Right renal pelvis (tissue), 4 donors: ENCODE measurements at places on chromosomes 6 and 20.

DNA sequence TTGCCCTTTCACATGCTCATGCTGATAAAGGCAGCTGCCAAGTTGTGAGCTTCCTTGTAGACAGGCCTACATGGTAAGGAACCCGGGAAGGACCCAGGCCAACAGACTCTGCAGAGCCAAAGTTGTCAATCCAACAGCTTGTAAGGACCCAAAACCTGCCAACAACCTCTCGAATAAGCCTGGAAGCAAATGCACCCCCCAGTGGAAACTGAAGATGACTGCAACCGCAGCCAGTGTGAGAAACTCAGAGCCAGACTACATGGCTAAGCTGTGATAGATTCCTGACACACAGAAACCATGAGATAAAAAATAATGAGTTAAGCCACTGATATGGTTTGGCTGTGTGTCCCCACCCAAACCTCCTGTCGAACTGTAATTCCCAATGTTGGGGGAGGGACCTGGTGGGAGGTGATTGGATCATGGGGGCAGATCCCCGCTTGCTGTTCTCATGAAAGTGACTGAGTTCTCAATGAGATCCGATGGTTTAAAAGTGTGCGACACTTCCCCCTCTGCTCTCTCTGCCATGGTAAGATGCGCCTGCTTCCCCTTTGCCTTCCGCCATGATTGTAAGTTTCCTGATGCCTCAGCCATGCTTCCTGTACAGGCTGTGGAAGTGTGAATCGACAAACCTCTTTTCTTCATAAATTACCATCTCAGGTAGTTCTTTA is 18.8 kb upstream of the CLPSL2 start:
- DNase-seq = no peak

DNA sequence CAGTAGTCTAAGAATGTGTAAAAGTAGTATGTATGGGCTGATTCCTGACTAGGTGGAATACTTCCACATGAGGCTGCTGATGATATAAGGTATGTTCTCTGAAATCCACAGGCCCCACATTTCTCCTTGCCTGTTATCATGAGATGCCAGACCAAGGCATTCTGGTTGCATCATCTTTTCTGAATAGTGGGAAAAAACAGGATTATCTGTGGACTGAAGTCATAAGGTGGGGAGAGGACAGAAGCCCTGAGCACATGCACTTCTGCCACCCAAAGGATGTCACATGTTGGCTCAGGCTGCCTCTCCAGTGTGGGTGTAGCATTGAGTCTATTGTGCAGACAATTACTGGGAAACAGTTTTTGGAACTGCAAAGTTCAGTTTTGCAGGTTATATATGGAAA is 184.5 kb upstream of the RAB32 start:
- no peak for DNase-seq

GRCh38 chr20:63807654-63808053 is 23.4 kb downstream of the ZBTB46 start:
- no peak for DNase-seq

DNA sequence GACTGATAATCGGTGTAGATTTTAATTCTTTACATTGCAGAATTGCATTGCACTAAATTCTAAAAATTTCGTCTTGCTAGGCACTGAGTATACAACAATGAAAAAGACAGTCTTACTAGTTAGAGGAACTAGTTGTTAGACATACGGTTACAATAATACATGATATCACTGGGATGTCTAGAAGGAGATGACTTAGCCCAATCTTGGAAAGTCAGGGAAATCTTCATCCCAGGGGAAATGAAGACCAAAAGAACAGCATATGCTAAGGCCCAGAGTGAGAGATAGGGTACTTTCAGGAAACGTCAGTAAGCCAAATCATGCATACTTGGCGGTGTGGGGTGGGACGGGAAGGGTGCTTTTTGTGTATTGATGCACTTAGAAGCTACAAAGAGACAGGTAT is 901 bp downstream of the CEP57L1 start:
- DNase-seq = no peak

DNA sequence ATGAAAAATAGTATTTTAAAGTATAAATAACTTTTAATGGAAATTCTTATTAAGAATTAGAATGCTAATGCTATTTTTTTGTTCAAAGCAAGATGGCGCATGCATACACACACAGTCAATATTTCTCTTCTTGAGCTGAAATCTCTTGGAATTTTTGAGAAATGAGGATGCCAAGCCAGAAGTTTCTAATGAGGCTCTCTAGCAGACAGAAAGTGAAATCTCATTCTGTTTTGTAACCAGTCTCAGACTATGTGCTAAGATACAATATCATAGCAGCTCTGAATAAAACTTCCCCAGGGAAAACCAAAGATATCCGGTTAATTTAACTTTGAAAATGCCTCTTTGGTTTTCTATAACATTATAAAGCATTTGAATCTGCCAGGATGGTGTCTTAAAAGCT is 97.2 kb upstream of the HDAC2 start:
- DNase-seq = no peak

- DNase-seq = no peak
Observed at GRCh38 chr6:39057251-39058155, 8.9 kb downstream of the GLP1R start.

DNA sequence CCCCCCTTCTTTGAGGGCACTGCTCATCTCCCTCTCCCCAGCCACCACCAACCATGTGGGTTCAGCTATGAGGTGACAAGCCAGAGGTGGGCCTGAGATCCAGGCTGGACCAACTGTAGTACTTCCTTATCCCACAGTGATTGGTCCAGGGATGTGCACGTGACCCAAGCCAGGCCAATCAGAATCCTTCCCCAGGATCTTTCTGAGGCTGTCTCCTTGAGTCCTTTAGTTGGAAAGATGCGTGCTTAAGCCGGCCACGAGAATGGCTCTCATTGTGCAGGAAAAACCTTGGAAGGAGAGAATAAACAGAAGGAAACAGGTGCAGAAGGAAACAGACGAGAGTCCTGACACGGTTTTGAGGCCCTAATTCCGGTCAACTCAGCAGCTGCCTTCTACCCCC is 39.2 kb downstream of the ZC3H12D start:
- DNase-seq = no peak

DNA sequence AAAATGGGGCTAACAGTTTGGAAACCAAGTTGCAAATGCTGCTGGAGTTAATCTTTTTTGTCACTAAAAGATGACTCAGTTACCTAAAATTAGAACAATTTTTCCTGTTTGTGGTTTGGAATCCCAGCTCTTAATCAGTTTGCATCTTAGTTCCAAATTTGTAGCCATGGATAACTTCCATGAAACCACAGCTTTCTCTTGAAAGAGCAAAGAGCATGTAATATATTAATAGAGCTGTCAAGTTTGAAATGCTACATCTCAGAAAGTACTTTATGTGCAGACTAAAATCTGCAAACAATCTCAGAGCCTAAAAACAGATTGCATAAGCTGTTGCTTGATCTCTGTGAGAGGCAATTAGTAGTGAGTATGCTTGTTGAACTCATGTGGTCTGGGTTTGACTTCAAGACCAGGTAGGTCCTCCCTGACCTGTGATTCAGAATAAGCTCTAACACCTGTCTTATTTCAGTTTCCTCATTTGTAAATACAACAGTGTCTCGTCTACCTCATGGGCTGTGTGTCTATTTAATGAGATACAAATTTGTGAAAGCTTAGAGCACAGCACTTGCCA is 23.5 kb downstream of the DHX35 start:
- DNase-seq = no peak

GRCh38 chr20:33299111-33299603 is 16.1 kb downstream of the BPIFB1 start:
- DNase-seq = peak; percentile 38

GRCh38 chr6:44495036-44495901 is 107.8 kb downstream of the CDC5L start:
- DNase-seq = no peak

GRCh38 chr20:13139459-13140150 is 81.5 kb upstream of the ISM1 start:
- no peak for DNase-seq

GRCh38 chr6:39947611-39948068 is 13.4 kb upstream of the MOCS1 start:
- DNase-seq = no peak

DNA sequence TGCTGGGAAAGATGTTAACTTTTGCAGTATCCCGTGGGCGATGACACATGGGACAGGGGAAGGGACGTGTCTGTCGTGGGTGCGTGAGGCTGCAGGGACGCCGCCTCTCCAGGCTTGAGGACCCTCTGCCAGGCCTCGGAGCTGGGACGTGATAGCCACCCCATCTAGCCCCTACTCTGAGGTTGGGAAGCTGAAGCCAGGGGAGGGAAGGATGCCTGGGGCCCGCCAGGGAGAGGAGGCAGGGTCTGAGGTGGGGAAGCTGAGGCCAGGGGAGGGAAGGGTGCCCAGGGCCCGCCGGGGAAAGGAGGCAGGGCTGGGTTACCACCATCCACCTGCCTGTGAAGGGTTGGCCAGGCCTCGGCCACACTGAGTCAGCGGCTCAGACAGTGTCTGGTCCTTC is 38.2 kb upstream of the GATA5 start:
- no peak for DNase-seq

GRCh38 chr6:74731931-74732330 is 473.9 kb downstream of the COL12A1 start:
- no peak for DNase-seq

- DNase-seq = no peak
Observed at GRCh38 chr20:24853916-24854315, 95.2 kb upstream of the CST7 start.

GRCh38 chr6:154757352-154758050 is 24.3 kb downstream of the SCAF8 start:
- no peak for DNase-seq

GRCh38 chr20:8678098-8678776 is 390.6 kb upstream of the PLCB4 start:
- no peak for DNase-seq

GRCh38 chr20:53763707-53764414 is 170.2 kb upstream of the ZNF217 start:
- DNase-seq = no peak

DNA sequence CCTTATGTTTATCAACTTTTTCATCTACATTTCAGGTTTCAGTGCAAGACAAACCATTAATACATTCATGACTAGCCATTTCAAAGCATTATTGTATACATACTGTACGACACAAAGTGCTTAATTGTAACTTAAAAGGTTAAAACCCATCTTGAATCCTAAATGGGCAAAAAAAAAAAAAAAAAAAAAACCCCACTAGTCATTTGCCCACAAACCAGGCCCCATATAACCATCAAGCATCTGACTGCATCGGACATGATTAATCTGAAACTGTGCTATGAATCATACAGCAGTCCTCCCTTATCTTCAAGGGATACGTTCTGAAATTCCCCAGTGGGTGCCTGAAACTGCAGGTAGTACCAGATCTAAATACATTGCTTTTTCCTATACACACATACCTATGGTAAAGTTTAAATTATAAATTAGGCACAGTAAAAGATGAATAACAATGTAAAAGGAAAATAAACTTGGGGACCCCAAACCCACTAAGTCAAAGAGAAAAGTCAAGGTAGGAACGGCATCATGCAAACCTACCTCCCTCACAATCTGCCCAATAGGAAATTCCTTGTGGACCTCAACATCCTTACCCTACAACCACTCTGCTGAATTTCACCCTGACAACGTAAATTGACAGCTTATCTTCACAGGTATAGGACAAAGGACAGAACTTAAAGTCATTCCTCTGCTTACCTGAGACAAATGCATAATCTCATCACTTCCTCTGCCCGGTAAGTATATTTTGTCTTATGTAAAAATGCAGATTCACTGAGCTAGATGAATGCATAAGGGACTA is 14.3 kb downstream of the B4GALT5 start:
- no peak for DNase-seq

DNA sequence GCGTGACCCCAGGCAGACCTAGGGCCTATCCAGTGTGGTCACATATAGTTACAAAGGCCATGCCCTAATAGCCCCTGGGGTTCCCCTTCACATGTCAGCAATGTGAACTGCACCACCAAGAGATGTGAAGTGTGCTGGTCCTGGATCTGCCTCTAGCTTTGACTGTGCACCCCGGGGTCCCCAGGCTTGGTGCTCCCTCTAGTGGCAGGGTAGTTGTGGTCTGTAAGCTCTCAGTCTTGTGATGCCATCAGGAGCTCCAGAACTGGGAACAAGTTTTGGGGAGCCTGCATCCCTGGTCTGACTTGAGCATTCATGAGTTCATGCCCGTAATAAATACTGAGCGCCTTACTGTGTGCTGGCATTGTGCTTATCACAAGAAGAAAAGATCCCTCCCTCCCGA is 143.4 kb downstream of the DHX35 start:
- no peak for DNase-seq

- no peak for DNase-seq
Observed at GRCh38 chr20:42041000-42041565, 422.9 kb upstream of the CHD6 start.

DNA sequence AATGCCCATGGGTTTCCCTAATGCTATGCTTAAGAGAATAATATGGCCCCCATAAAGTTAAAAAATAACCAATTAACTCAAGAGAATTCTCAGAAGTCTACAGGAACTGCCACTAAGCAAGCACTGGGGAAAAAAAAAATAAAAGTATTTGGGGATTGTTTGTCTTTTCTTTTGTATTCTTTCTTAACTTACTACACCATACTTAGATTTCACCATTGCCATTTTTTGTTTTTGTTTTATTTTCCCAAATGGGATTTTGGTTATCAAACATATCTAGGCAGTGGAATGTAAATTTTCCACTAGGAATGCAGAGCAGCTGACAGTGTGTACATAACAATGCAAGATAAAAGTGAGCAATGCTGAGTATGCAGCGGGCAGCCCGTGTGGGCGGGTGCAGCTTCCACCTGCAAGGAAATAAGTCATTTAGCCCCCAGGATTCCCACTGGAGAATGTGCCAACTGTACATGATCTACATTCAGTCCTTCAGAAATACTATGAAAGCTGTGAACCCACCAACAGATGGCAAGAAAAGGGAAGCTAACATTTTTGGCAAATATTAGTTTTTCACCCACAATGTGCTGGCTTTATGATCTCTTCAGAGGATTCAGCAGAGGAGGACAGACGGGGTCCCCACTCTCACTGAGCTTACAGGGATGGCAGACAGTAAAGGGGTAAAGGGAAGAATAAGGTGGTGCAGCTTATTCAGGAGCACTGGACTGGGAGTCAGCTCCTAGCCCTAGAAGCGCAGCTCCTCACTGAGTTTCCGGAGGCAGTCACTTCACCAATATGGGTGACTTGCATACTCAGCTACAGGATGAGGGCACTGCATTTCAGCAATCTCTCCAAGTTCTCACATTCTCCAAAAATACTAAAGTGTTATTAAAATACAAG is 44.4 kb downstream of the DCDC2 start:
- DNase-seq = no peak

DNA sequence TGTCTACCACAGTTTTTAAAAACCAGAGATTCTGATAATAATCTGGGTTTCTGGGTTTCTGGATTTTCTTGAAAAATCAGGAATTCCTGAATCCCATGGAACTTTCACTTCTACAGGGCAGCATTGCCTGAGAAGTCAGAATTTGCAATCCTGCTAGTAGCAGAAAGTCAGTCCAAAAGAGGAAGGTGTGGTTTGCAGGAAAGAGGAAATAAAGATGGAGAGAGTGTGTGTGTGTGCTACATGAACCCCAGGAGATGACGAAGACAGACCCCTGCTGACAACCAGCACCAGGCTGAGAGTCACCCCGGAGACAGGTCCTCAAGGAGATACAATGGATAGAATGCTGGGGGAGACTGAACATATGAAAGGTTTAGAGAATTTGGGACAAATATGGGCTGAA is 44.9 kb downstream of the PRND start:
- no peak for DNase-seq
